ENCODE measurements at places on chromosomes 1 and 21.

DNA sequence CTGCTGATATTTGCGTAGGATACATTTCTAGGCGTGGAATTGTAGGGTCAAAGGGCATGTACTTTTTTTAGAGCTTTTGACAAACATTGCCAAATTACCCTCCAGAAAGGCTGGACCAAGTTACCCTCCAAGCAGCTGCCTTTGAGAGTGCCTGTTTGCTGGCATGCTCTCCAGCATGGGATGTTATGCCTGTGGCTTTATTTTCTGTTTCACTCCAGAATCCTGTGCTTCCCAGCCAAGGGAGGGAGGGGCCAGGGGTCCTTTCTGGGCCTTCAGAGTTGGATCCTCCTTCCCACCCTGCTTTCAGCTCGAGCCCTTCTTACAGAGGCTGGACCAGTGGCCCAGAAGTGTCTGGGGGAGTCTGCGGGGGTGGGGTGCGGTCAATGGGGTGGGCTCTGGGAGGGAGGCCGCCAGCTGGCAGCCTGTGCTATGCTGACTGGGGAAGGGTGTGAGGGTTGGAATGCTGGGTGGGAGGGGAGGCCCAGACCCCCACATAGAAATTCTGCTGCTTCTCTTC lies 81.2 kb downstream of the EPHB2 start:
- no peak for DNase-seq

DNA sequence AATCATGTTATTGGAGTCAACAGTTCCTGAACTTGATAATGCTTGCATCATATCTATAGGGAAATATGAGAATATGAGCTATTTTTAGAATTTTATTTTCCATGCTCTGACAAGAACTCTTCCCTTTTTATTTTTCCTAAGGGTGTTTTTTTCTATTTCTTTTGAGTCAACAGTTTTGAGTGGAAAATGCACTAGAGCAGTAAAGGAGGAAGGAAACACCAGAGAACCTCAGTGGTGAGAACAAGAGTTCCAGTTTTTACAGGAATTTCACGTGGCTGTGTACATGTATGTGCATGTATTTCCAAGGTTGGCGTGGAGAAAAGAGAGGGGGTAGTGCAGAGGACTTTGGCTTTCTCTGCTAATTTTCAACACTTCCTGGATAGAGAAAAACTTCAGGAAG lies 63.6 kb upstream of the TNFSF18 start:
- no peak for DNase-seq

- peak; percentile 73 for DNase-seq
Observed at GRCh38 chr1:23984417-23985186, 4.5 kb upstream of the SRSF10 start.

DNA sequence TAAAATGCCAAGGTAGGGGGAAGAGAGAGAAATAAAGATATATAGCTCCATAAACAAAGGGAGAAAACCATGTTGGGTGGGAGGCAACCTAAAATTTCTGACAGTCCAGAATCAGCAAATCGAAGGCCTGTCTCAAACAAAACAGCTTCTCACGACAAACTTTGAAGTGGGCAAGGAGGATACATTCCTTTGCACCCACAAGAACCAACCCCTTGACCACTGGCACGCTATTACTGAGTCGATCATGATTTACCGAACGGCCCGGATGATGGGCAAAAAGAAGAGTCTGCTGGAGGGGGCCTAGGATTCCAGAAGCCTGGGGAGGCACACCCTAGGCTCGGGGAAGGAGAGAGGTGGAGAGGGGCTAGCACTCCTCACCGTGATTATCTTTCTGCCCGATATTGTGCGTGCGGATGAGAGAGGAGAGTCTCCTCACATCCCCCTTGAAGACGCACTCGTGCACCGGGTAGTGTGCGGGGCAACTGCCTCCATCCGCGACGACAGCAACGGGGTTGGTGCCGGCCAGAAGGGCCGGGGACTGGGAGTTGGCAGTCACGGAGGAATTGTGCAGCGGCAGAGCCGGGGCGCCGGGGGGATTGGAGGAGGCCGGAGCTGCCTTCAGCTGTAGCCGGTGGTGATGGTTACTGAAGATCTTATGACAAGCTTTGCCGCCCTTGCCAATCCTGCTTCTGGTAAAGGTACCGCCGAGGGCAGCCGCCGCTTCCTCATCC lies 756 bp downstream of the ANKRD13C start:
- peak; percentile 84 for DNase-seq

GRCh38 chr21:46636181-46636512 lies 673 bp downstream of the PRMT2 start:
- no peak for DNase-seq

DNA sequence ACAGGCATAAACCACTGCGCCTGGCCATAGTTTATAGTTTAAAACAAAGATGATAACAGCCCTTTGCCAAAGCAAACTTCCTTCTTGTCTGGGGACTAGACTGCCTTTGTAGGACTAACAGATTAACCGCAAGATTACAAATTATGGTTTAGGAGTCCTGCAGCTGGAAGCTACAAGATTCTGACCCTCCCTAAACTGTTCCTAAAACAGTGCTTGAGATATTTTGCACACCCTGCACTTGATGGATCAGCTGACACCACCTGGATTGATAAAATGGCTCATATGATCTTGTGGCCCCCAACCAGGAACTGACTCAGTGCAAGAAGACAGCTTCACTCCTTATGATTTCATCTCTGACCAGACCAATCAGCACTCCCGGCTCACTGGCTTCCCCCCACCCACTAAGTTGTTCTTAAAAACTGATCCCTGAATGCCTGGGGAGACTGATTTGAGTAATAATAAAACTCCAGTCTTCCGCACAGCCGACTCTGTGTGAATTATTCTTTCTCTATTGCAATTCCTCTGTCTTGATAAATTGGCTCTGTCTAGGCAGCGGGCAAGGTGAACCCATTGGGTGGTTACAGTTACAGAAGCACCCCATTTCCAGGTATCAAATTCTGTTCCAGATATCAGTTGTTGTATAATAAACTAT lies 13.8 kb upstream of the RNF11 start:
- no peak for DNase-seq

DNA sequence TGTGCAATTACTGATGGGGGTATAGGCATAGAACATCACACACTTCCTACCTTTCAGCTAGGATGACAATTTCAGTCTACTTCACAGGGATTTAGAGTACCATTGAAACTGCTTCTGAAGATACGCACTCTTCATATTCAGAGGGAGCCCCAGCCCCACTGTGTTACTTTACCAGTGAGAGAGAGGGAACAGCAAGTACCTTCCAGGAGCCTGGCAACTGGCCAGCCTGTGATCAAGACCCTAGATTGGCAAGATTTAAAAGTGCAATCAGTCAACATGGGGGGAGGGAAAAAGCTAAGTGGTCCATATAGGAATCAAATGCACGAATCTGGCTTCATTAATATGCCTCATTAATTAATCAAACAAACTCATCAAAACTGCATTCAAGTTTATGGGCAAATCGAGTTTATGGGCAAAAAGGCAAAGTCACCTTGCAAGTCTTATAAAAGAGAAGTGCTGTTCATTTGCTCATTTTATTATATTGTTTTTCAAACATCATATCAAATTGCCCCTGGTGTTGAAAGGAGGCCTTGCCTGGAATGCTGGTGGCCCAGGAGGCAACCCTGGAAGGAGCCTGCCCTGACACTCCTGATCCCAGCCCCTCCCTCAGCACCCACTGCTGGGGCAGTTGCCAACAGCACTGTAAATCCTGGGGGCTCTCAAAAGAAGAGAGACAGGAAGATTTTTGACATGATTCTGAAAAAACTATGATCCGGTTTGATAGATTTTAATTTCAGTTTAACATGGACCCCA lies 184.9 kb upstream of the DPT start:
- DNase-seq, result no peak

- no peak for DNase-seq
Observed at GRCh38 chr1:44698138-44698537, 23.6 kb downstream of the ARMH1 start.

GRCh38 chr1:56080123-56080522 lies 499.2 kb downstream of the PLPP3 start:
- DNase-seq, result peak; percentile 73

DNA sequence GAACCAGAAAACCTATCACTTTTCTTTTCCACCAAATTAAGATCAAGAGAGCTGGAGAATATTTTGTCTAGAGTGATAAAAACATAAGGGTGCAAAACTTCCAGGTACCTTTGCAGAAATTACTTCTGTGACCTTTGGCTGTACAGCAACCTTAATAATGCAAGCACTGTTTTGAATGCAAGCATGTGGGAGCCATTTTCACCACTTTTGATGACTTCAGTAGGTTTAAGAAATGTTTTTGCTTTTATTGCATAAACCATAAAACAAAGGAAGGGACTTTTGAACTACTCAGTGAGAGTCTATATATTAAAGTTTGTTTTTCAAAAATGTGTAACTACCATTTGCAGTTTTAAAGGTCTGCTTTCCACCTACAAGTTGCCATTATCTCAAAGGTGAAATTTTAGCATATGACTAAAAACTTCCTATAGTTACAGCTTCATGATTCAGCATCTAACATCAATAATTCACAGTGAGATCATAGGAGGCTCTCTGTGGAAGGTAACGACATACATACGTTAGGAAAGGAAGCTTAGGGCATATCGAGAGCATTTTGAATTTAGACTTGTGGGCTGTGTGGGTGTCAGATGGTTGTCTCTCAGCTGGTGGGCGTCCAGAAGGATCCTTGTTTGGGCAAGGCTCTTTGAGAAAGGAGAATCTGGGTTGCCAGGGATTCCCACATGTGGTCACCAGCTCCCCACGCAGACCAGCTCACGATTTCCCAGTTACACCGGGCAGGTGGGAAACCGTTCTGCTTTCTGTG lies 1.1 kb upstream of the GADD45A start:
- peak; percentile 76 for DNase-seq

DNA sequence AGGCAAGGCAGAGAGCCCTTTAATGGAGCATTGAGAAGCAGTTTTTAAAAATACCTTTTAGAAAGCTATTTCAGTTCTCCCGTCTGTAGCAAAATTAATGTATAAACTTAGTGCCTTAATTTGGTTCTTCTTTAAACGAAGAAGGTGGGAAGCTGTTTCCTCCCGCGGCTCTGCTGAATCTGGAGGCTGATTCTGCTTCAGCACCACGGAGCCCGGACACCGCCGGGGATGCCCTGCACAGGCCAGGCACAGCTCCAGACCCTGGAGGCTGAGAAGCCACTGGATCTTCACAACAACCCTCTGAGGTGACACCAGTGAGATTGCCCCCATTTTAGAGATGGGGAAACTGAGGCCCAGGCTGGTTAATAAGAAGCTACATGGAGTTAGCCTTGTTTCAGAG lies 175.8 kb upstream of the VAMP3 start:
- DNase-seq, result peak; percentile 20

DNA sequence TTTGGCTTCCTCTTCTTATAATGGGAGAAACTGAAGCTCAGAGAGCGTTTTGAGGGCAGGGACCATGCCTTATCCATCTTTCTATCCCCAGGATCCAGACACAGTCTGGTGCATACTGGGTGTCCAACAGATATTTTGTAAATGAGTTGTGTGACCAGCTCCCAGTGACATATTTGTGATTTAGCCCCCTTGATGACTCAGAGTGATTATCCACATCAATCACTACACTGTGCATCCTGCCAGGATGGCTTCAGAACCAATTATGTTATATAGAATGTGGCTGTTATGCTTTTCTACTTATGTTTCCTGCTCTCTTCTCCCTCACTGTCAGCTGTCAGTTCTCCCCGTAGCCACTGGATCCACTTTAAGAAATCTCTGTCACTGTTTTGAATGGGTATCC lies 11.3 kb downstream of the OLFML3 start:
- DNase-seq, result no peak

DNA sequence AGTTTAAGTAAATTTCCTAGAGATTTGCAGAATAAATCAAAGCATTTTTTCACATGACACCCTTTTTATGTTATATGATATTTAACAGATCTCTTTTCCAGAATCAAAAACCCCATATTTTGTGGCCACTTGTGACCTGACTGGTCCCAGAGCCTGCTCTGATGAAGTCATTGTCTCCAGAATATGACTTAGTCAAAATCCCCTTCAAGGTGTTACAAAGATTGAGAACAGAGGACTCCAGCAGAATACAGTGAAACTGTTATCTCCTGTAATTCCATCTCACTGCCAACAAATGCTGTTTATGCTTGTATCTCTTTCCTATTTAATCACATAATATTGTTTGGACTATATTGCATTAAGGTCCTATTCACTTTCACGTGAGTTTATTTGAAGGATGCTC lies 25.6 kb downstream of the RGS1 start:
- DNase-seq, result no peak

DNA sequence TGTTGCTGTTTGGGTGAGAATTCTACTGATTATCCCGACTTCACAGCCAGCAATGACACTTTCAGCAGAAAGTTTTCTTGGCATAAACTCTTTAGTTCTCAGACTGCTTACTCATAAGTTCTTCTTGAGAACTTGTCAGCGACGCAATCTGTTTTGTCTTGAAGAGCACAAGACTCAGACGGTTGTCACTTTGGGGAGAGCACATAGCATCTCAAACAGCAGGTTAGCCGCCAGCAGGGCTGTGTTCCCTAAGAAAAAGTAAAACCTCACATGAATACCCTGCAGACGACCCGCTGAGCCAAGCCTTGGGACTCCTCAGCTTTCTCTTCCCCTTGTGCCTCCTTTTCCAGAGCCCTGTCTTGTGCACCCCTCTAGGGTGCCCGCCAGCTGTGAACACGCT lies 11.4 kb downstream of the AGMAT start:
- DNase-seq, result peak; percentile 80

DNA sequence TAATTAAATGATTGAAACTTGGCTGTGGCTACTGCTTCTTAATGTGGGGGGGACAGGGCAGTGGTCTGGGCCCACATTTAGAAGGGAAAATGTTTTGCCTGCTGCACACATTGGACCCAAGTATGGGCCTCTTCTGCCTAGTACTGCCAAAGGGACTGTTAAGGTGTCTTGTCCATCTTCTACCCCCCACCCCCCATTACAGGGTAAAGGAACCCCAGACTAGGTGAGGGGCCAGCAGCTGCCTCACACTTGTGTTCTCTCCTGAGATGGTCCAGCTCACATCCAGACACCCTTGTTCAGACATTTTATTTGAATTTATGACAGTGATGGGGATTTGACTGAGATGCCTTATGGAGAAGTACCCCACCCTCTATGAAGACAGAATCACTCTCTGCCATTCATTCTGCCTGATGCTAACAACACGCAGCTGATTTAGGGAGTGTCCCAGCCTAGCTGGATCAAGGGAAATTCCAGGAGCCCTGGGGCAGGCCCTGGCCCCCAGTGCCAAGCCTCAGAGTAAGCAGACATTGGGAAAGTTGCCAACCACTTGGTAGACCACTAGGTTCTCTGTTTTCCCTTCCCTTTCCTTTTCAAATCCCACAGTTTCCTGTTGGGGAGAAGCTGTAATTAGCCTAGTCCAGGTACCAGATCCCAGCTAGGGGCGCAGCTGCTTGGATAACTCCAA lies 42.1 kb downstream of the YARS1 start:
- DNase-seq, result peak; percentile 63

- peak; percentile 64 for DNase-seq
Observed at GRCh38 chr1:150973836-150974579, 627 bp downstream of the CERS2 start.

- peak; percentile 97 for DNase-seq
Observed at GRCh38 chr1:87226341-87226760, 102.3 kb upstream of the LMO4 start.

DNA sequence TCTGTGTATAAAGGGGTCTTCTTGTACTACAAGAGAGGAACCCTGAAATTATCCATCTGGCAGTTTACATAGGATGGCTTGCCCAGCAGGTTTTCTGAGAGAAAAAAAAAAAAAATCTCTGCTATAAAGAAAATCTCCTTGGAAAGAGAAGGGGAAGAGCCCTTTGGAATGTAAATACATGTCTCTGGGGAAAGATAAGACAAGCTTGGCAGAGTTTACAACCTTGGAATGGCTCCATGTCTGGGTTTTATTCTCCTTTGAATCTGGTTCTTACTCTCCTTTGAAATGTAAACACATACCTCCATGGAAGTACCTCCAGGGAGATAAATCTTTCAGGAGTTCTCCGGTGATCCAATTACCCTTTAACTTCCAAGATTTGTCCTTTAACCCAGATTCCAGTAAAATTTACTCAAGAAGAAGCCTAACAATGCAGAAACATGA lies 45.1 kb upstream of the DNAH14 start:
- DNase-seq, result no peak
